GM23248 (cell line): ENCODE measurements at places on chromosomes 4 and X.

DNA sequence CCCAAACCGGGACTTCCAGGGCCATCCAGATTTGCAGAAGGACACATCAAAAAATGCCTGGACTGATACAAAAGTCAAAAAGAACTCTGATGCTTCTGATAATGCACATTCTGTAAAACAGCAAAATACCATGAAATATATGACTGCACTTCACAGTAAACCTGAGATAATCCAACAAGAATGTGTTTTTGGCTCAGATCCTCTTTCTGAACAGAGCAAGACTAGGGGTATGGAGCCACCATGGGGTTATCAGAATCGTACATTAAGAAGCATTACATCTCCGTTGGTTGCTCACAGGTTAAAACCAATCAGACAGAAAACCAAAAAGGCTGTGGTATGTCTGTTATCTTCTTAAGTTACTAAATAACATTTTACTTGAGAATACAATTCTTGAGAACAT lies 9.2 kb downstream of the PLK4 start:
- no peak for DNase-seq

DNA sequence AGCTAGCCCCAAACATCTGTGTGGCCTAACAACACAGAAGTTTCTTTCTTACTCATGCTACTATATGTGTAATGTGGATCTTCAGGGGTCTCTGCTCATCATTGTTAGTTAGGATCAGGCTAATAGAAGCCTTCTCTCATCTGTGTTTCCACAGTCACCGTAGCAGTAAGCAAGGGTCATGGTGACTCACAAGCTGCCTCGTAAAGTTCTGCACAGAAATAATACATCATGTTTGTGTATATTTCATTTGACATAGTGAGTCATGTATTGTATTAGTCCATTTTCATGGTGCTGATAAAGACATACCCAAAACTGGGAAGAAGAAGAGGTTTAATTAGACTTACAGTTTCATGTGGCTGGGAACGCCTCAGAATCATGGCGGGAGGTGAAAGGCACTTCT lies 38.7 kb downstream of the SLC4A4 start:
- peak; percentile 83 for DNase-seq

DNA sequence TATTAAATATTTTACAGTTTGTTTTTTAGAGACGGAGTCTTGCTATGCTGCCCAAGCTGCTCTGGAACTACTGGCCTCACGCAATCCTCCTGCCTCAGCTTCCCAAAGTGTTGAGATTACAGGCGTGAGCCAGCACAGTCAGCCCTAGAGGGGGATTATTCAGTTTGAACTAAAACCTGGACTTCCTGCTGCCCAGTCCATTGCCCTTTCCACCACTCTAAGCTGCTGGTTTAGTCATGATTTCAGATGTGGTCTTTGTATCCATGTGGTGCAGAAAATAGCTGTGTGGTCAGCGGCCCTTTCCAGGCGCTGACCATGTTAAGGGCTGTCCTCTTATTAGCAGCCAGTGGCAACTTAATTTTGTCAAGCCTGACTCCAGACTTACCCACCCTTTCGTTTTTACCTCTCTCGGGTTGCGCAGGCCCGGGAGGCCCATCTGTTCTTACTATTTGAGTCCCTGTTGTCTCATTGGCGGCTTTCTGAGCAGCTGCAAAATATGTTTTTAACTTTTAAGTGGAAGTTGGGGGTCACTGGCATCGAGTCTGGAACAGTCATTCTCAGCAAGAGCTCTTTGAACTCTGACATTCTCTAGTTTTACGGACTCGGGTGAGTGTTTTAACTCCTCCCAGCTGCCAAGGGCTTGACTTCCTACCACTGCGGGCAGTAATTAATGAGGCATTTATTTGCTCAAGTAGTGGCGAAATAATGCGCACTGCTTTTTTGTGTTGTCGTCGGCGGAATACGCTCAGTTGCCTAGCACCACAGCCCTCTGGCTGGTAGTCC lies 773 bp upstream of the VMA21 start:
- peak; percentile 77 for DNase-seq

GRCh38 chr4:137694138-137694537 lies 161.8 kb upstream of the PCDH18 start:
- DNase-seq = peak; percentile 11
